Right lung (tissue), 10 donors: ENCODE measurements at places on chromosomes 1 and 21. TPM values are rescaled to one million over a fixed set of nuclear protein-coding genes. Genes with fewer than 3 reads are reported as not detected.

Gene CCDC181
- polyA plus RNA-seq, result 4.6 TPM

Gene UBL4B
- not detected for polyA plus RNA-seq

Gene RNASEL
- 12.8 TPM for polyA plus RNA-seq

GRCh38 chr1:233042834-233043233 is 92.4 kb downstream of the NTPCR start:
- no peak for DNase-seq
